ENCODE measurements at places on chromosomes 6 and 20. TPM values are rescaled to one million over a fixed set of nuclear protein-coding genes. Genes with fewer than 3 reads are reported as not detected.

DNA sequence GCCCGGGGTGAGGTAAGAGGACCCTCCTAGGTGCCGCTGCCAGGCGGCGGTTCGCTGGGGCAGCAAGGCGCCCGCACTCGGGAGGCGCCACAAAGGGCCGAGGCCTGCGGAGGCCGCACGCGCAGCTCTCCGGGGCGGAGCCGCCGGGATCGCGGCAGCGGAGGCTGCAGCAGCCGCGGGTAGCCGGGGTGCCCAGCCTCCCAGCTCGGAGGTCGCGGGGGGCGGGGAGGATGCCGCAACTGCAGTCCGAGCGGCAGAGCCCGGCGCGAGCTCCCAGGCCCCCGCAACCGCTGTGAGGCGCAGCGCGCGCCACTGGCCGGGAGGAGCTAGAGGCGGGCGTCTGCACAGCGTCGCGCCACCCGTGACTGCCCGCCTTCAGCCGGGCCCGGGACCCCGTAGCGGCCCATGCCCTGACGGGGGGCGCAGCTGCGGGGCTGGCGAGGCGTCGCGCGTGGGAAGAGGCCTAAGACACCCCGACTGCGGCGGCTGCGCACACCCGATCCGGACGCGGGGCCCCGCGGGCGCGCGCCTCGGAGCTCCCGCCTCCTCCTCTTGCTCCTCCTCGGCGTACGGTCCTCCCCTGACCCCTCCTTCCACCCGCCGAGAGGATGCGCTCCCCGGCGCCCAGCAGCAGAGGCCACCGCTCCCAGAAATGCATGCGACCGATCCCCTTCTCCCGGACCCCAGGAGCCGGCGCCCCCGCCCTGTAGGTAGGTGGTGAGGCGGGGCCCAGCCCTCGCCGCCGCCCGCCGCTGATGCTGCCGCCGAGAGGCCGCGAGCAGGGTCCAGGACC lies at the start of gene NCOA7:
NCOA7 (plus strand) TSS at position 603 of the 793 bp plus-strand sequence. CDS start 24,395 bp downstream, outside the sequence.
- DNase-seq: peak; percentile 84

DNA sequence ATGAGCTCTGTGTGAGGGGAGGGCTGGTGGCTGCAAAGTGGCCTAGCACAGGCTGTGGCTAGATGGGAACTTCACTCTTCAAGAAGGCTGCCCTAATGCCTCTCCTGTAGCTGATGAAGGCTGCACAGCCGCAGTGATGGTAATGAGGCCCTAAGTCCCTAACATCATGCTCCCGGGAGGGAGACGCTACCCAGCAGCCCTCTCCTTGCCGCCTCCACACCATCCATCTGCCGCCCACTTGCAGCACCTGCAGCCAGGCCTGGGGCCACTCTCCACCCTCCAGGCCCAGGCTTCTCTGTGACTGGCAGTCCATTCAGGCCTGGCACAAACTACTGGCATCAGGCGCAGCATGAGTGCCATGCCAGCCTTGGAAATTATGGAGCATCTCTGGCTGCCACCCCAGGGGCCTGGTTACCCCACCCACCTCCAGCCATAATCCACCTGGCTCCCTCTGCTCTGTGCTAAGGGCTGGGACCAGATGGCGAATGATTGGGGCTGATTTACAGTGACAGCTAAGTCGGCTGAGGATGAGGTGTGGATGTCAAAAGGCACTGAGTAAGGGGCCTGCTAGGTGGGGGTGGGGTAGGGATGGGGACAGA lies 284.2 kb downstream of the LRFN2 start:
- DNase-seq: no peak

GRCh38 chr6:31113861-31114540 lies 599 bp upstream of the PSORS1C1 start:
- DNase-seq: no peak

- no peak for DNase-seq
Measured at GRCh38 chr6:169254456-169255316, 1.0 kb upstream of the THBS2 start.

The SPTLC3 gene
- total RNA-seq: 34.7 TPM

DNA sequence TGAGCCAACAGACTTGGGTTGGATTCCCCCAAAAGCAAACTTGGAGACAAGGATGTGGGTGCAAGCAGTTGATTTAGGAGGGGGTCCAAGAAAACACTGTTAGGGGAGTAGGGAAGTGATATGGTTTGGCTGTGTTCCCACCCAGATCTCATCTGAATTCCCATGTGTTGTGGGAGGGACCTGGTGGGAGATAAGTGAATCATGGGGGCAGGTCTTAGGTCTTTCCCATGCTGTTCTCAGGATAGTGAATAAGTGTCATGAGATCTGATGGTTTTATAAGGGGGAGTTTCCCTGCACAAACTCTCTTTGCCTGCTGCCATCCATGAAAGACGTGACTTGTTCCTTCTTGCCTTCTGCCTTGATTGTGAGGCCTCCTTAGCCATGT lies 542.6 kb downstream of the DHX35 start:
- no peak for DNase-seq

The BPIFB1 gene
- not detected for total RNA-seq
